Right forelimb (tissue), 1 donor: ENCODE measurements at places on chromosomes 4 and X.

- no peak for DNase-seq
Observed at GRCh38 chrX:68177542-68177941, 255.8 kb downstream of the OPHN1 start.

DNA sequence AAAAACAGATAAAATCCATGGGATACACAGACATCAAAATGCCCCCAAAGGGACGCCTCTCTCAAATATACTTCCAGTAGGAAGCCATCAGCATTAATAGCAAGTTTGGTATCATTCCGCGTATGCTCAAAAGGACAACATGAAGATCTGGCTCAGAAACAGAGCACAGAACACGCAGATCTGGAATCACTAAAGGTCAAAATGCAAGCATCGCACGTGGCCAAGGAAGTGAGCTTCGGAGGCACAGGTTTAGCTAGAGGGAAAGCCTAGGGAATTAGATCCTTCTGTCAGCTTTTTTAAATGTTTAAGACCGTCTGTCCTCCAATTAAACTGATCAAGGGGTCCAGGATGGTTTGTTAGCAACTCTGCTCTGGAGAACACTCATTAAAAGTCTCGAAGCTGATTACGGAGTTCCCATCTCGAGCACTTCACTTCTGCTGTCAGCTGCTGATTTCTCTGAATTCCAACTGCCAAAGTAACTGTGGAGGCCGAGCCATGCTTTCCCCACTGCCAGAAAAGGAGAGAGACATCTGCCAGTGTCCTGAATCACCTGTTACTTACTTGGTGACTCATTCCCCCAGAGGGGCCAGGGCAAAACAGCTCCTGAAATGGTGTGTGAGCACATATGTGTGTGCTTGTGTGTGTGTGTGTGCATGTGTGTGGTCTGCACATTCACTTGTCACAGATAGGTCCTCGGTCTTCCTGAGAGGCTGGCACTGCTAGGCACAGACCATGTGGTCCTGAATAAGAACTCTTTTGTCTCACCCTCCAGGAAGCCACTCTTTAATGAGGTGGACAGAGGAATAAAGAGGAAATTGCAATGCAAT is 177.7 kb upstream of the PPARGC1A start:
- peak; percentile 46 for DNase-seq

- DNase-seq, result no peak
Observed at GRCh38 chrX:6759655-6760375, 224.9 kb upstream of the VCX3A start.

- DNase-seq, result peak; percentile 52
Observed at GRCh38 chr4:77699731-77700210, 94.2 kb downstream of the CXCL13 start.

GRCh38 chr4:89284828-89285227 is 22.8 kb downstream of the GPRIN3 start:
- DNase-seq, result no peak

DNA sequence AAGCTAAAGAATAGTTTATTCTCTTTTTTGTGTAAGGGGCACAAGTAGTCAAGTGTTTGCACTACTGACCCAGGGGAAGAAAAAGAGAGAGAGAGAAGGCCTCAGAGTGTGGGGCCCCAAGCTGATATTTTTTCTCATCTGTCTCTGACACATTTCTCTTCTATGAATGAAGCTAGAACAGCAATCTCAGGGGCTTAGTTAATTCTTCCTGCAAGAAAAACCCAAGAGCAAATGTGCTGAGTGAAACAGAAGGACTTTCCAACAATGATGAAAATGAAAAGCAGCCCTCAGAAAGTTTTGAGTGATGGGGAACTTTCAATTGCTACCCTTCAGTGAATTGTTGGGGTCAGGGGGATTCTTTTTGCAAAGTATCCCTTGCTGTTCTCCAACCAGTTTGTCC is 9.2 kb upstream of the MSN start:
- DNase-seq, result no peak

GRCh38 chrX:100931218-100931924 is 2.7 kb upstream of the XKRX start:
- no peak for DNase-seq

DNA sequence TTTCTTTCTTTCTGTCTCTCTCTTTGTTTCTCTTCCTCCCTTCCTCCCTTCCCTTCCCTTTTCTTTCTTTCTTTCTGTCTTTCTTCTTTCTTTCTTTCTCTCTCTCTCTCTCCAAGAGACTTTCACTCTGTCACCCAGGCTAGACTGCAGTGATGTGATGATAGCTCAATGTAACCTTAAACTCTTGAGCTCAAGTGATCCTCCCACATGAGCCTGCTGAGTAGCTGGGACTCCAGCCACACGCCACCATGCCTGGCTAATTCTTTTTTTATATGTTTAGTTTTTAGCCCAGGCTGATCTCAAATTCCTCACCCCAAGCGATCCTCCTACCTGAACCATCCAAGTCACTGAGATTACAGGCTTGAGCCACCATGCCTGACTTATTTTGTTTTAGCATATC is 64.3 kb upstream of the EMCN start:
- DNase-seq, result no peak

DNA sequence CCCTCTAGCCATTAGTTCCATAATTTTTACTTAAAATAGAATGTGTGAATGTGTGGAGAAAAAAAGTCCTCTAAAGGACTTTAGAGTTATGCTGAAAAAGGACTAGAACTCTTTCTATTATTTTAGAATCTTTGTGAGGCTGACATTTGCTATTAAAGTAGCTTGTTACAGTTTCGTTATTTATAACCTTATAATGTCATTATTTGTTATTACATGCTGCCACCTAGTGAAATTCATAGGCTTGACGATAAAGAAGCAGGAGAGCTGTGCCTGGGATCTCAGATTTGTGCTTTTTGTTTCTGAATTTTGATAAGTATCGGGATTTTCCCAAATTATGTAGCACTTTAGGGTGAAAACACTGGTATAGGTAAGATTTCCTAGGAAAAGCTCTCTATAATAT is 38.5 kb upstream of the TAPT1 start:
- no peak for DNase-seq

DNA sequence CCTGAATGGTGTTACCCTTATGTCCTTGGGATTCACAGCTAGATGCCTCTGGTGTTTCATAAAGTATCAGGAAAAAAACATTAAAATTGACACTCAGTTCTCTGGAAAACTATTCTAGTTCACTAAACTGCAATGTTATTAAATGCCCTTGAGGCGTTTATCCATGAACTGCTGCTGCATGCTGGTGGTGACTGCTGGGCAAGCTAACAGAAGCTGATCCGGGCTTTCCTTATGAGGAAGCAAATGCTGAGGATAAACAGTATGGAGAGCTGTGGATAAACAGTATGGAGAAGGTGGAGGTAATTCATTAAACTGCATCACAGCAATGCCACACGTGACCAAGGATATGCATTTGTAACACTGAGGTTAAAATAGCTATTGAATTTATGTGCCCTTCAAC is 227.0 kb downstream of the NR3C2 start:
- no peak for DNase-seq

- no peak for DNase-seq
Observed at GRCh38 chr4:48388525-48389154, 47.3 kb downstream of the SLAIN2 start.

GRCh38 chr4:185847352-185848097 is 35.5 kb upstream of the SORBS2 start:
- DNase-seq, result no peak

- DNase-seq, result no peak
Observed at GRCh38 chrX:134803551-134804183, 145.4 kb upstream of the PLAC1 start.

- DNase-seq, result no peak
Observed at GRCh38 chr4:73507541-73507940, 26.0 kb downstream of the AFM start.

DNA sequence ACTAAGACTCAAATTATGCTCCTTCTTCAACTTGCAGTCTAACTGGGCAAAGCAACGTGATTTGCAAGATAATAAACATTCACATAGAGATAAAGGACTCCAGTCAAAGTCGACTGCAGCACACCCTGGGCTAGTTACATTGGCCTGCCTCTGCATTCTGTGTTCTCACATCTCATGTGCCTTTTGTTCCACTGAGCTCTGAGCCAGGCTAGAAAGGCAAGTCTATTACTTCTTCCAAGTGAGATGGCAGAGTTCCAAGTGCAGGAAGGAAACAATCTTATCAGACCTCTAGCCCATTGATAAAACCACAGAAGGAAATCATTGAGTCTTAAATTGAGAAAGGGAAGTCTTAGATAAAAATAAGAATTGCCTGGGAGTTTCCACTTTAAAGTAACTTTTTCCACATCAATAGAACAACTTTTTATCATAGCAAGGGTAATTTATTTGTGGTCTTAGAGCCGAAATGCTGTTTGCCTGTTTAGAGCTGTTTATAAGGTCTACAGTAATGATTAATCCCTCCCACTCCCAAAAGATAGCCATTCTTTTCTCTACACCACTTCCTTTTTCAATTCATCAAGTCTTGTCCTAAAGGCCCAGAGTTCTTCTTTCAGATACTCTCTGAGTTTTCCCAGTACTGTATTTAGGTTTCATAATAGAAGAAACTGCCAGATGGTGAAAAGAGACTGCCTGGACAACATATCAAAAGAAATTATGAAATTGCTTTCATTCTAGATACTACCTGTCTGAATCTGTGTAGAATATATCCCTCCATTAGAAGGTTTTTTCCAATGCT is 200.2 kb downstream of the GUCY2F start:
- no peak for DNase-seq

GRCh38 chr4:36006226-36006625 is 238.1 kb downstream of the ARAP2 start:
- DNase-seq, result no peak

- DNase-seq, result no peak
Observed at GRCh38 chr4:72112514-72113156, 80.8 kb downstream of the NPFFR2 start.

- no peak for DNase-seq
Observed at GRCh38 chr4:5704276-5704675, 4.1 kb downstream of the EVC2 start.

DNA sequence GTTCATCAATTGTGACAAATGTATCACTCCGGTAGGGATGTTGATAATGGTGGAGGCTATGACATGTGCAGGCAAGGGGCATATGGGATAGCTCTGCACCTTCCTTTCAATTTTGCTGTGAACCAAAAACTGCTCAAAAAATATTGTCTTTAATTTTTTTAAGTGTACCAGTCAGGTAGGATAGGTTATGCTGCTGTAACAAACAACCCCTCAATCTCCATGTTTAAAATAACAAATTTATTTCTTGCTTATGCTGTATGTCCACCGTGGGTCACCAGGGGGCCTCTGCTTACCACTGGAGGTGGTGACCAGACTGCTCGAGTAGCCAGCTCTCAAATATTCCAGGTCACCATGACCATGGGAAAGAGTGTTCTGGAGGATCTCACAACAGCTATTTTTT is 23.4 kb upstream of the MSX1 start:
- DNase-seq, result no peak

- no peak for DNase-seq
Observed at GRCh38 chrX:66021765-66022631, 17.9 kb downstream of the VSIG4 start.

DNA sequence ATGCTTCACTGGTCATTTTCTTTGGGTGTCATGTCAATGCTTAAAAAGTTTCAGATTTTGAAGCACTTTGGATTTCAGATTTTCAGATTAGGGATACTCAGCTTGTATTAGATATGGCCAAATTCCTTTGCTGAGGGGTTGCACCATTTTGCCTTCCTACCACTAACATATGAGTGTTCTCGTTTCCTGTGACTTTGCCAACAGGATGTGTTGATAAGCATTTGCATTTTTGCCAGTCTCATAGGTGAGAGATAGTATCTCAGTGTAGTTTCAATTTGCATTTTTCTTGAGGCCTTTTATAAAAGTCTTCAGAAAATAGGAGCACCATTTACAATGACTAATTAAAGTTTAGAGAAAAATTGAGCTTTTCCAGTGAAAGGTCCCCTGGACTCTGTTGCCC is 71.6 kb upstream of the CLCN4 start:
- DNase-seq, result no peak

DNA sequence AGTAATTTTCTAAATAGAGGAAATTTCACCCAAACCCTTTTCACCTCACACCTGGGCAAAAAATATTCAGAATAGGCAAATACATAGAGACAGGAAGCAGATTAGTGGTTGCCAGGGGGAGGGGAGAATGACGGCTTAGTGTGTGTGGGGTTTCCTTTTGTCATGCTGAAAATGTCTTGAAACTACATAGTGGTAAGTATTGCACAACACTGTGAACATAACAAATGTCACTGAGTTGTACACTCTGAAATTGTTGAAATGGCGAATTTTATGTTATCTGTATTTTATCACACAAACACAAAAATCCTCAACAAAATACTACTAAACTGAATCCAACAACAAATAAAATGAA is 60.7 kb upstream of the PLAC1 start:
- no peak for DNase-seq

- DNase-seq, result peak; percentile 42
Observed at GRCh38 chr4:2837904-2838496, 5.6 kb upstream of the ADD1 start.

DNA sequence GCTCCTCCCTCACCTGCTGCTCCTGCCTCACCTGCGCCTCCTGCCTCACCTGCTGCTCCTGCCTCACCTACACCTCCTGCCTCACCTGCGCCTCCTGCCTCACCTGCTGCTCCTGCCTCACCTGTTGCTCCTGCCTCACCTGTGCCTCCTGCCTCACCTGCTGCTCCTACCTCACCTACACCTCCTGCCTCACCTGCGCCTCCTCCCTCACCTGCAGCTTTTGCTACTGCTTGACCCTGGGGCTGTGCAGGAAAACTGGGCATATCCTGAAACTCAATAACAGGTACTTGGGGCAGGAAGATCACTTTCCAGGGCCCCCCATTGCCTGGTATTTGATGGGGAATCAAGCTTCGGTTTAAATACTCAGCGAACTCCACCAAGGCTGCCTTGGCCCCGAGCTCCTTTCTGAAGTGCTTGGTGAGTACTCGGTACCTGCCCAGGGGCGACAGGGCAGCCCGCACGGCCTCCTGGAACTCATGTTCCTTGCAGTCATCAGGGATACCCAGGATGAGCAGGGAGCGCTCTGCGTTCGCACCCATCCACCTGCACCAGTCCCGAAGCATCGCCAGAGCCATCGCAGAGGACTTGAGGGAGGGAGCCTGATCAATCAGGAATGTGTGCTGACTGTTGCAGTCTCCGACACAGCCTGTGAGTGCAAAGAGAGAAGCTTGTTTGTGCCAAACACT is 2.7 kb downstream of the PNMA6E start:
- no peak for DNase-seq

GRCh38 chr4:24730256-24731001 is 64.9 kb upstream of the SOD3 start:
- peak; percentile 61 for DNase-seq

GRCh38 chr4:124203613-124204238 is 508.8 kb downstream of the ANKRD50 start:
- no peak for DNase-seq

DNA sequence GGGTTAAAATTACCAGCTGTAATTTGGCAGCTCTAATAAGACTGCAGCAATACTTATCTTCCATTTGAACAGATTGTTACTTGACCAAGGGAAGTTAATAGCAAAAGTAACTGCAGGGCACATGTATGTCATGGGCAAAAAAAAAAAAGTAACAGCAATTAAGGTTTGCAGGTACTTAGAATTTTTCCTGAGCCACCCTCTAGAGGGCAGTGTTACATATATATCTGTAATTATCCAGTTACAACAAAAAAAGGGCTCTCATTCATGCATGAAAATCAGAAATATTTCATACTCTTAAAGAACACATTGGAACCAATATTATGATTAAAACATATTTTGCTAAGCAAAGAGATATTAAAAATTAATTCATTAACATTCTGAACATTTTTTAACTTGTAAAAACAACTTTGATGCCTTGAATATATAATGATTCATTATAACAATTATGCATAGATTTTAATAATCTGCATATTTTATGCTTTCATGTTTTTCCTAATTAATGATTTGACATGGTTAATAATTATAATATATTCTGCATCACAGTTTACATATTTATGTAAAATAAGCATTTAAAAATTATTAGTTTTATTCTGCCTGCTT is 25.1 kb downstream of the XIAP start:
- no peak for DNase-seq
